ENCODE measurements at places on chromosomes 12 and 14. TPM values are rescaled to one million over a fixed set of nuclear protein-coding genes. Genes with fewer than 3 reads are reported as not detected.

The TGFB3 gene
- total RNA-seq: 9.1 TPM

- no peaks in the 10 kb centered on the region for H3K36me3 ChIP-seq
- no peak overlapping the region for H3K27ac ChIP-seq
- H3K27me3 ChIP-seq: no peaks in the 10 kb centered on the region
- no peaks in the 10 kb centered on the region for H3K4me1 ChIP-seq
- DNase-seq: no peak
These were observed 62.5 kb downstream of the PAX9 start for GRCh38 chr14:36724162-36724561.

GRCh38 chr12:20492251-20492760 is 124.0 kb downstream of the PDE3A start:
- no peak for DNase-seq
- no peaks in the 10 kb centered on the region for H3K27me3 ChIP-seq
- H3K4me3 ChIP-seq: no peak overlapping the region
- no peaks in the 10 kb centered on the region for H3K4me1 ChIP-seq
- no peaks in the 10 kb centered on the region for H3K36me3 ChIP-seq

The KRT82 gene
- total RNA-seq: not detected

The MGAT4C gene
- not detected for total RNA-seq

The TSPAN8 gene
- total RNA-seq: not detected

Measured in naive thymus-derived CD8-positive, alpha-beta T cell (primary cell).